ENCODE measurements at places on chromosomes 6 and 20. TPM values are rescaled to one million over a fixed set of nuclear protein-coding genes. Genes with fewer than 3 reads are reported as not detected.

- H3K27ac ChIP-seq = no peak overlapping the region
- no peaks in the 10 kb centered on the region for H3K4me1 ChIP-seq
- no peaks in the 10 kb centered on the region for H3K36me3 ChIP-seq
- peaks cover 24% of the 10 kb centered on the region for H3K27me3 ChIP-seq
Measured at GRCh38 chr20:7836076-7836475, 104.2 kb downstream of the HAO1 start.

- H3K27ac ChIP-seq = peak within 1 kb of the TSS; percentile 74
- H3K4me3 ChIP-seq = peak within 1 kb of the TSS; percentile 54
- H3K27me3 ChIP-seq = no peaks in the 10 kb centered on the region
- peaks cover 10% of the 10 kb centered on the region for H3K4me1 ChIP-seq
- DNase-seq = peak; percentile 63
- no peaks in the 10 kb centered on the region for H3K36me3 ChIP-seq
Measured at GRCh38 chr6:116060572-116061283, at the start of gene FRK. TSS of gene FRK (minus strand) at chr6:116060891. CDS start at chr6:116060311, 580 bp downstream.

- H3K36me3 ChIP-seq = no peaks in the 10 kb centered on the region
- H3K4me3 ChIP-seq = no peak overlapping the region
- no peak for DNase-seq
- no peak overlapping the region for H3K27ac ChIP-seq
Measured at GRCh38 chr6:138601128-138601527, 101.8 kb upstream of the NHSL1 start.

DNA sequence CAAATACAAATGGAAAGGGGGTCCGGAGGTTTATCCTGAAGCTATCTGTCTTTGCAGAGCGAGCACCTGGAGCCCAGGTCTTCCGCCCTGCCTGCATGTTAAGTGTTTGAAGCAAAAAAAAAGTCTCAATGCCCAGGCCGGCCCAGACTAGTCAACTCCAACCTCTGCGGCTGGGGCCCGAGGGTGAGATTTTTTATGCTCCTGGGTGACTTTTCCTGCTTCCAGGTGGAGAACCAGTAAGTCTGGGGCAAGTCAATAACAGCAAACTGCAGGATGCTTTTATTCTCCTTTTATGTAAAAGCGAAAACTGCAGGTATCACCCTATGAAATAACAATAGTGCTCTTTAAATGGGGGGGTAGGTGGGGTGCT, 2.0 kb upstream of the ZBP1 start:
- H3K27me3 ChIP-seq = no peaks in the 10 kb centered on the region
- H3K4me1 ChIP-seq = no peaks in the 10 kb centered on the region
- H3K36me3 ChIP-seq = no peaks in the 10 kb centered on the region

DNA sequence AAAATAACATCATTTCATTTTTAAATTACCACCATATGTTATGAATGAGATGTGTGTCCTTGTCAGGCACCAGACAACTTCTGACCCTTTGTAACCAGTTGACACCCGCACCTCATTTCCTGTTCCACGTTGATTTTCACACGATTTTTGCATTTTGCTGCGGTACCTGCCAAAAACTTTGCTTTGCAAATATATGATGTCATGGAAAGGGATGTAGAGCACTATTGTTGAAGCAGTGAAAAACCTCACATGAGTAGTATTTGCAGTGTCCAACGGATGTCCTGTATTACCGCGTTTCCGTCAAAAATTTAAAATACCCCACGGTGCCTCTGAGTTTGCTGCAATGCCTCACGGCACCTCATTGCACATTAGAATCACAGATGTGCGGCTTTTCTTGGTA, 115.6 kb downstream of the MTHFD1L start:
- no peak for DNase-seq
- H3K27ac ChIP-seq = no peak overlapping the region
- peaks cover 4% of the 10 kb centered on the region for H3K36me3 ChIP-seq
- no peaks in the 10 kb centered on the region for H3K4me1 ChIP-seq

C4B gene
- 2.3 TPM for total RNA-seq
